ENCODE measurements at places on chromosomes 5 and 9. TPM values are rescaled to one million over a fixed set of nuclear protein-coding genes. Genes with fewer than 3 reads are reported as not detected.

Gene OR13D1
- polyA plus RNA-seq, result not detected

Gene LCP2
- polyA plus RNA-seq, result 2.1 TPM

Gene JAKMIP2
- 0.36 TPM for polyA plus RNA-seq

Gene MTX3
- 4.8 TPM for polyA plus RNA-seq

Gene SPINK4
- polyA plus RNA-seq, result 0.40 TPM

Gene ICE1
- polyA plus RNA-seq, result 9.5 TPM

Gene GKAP1
- 4.9 TPM for polyA plus RNA-seq

Gene PRSS3
- 171 TPM for polyA plus RNA-seq

Gene DDX4
- not detected for polyA plus RNA-seq

Gene SLC6A3
- polyA plus RNA-seq, result 0.06 TPM

Gene RASGRF2
- polyA plus RNA-seq, result 0.78 TPM

Gene SLC28A3
- 0.68 TPM for polyA plus RNA-seq

Gene C5orf34
- polyA plus RNA-seq, result 0.33 TPM

Gene NKD2
- polyA plus RNA-seq, result 8.8 TPM

Gene SPOCK1
- polyA plus RNA-seq, result 5.4 TPM

Gene SLC34A3
- not detected for polyA plus RNA-seq

Gene RNF183
- not detected for polyA plus RNA-seq

Gene WASHC1
- 10.9 TPM for polyA plus RNA-seq

Gene INSYN2B
- not detected for polyA plus RNA-seq

Gene PSAT1
- 2.6 TPM for polyA plus RNA-seq

Gene GPR150
- 5.5 TPM for polyA plus RNA-seq

Gene PCA3
- 0.11 TPM for polyA plus RNA-seq

Gene SPATA31C2
- polyA plus RNA-seq, result not detected

Gene TLX3
- not detected for polyA plus RNA-seq

Gene SLC1A1
- 0.81 TPM for polyA plus RNA-seq

Gene RMRP
- polyA plus RNA-seq, result not detected

Gene GLRA1
- not detected for polyA plus RNA-seq

Gene PCDHGB3
- polyA plus RNA-seq, result 0.52 TPM

Gene GBGT1
- polyA plus RNA-seq, result 2.6 TPM

Gene WWC1
- polyA plus RNA-seq, result 2.8 TPM

Gene PCDHA9
- not detected for polyA plus RNA-seq

Gene CTSV
- polyA plus RNA-seq, result 0.37 TPM

Gene PCDHA1
- polyA plus RNA-seq, result not detected

Data from adipose tissue (tissue), 3 donors.